ENCODE measurements at places on chromosomes 4 and X.
A peak's percentile ranks its signal among the peaks of the same experiment; 100 is the strongest.

GRCh38 chr4:8192748-8193738 lies 6.0 kb upstream of the SH3TC1 start:
- no peak for DNase-seq

- no peak for DNase-seq
These were observed 673.7 kb downstream of the FAT4 start for GRCh38 chr4:125988464-125988863.

DNA sequence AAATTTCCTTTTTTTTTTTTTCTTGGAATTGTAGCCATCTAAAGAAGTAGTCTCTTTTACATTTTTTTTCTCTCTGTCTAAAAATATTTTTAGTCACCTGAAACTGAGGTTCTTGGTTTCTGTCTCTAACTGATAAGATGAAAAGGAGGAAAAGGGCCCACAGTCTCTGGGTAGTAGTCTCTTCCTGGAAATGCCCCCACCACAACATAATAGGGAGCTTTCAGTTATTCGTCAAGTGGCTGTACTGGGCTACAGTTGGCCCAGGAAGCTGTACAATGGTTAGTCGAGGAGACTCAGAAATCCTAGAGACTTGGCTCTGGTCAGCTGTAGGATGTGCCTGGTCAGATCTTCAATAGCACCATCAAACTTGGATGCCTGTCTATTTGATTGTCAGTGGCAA lies 163.4 kb downstream of the ACTRT1 start:
- DNase-seq = no peak

DNA sequence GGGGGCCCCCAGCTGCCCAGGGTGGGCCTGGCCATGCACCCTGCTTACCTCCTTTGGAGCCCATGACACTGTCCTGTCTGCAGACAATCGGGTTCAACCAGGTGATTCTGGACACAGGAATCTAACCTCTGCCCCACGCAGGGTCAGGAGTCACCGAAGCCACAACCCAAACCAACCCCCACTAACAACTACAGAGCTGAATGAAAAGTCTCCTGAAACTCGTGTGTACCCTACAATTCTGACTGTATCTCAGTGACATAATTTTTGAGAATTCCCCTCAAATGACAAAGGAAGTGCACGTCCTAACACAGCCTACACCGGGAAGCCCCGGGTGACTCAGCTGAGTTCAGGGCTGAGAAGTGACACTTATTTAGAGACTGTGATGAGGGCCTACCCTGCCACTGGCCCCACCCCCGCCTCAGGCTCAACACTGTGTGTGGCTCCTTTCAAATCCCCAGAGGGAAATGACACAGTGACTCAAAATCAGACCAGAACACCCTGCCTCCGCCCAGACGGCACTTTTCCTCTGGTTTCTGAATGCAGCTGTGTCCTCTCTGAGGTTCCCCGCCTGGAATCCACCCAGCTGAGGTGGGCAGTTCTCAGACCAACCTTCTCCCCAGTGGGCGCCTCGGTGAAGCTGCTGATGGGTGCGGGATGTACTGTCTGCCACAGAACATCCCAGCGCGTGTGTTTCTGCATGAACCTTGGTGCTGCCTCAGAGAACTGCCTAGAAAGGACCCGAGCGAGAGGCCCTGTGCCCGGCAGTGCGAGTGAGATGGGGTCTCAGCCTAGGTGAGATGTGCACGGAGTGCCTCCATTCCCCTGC lies 9.9 kb downstream of the TNIP2 start:
- DNase-seq = peak; percentile 96

- no peak for DNase-seq
These were observed 61.5 kb upstream of the FAM241A start for GRCh38 chr4:112083587-112084347.

GRCh38 chrX:130702867-130703707 lies 199.9 kb downstream of the ENOX2 start:
- DNase-seq = no peak

DNA sequence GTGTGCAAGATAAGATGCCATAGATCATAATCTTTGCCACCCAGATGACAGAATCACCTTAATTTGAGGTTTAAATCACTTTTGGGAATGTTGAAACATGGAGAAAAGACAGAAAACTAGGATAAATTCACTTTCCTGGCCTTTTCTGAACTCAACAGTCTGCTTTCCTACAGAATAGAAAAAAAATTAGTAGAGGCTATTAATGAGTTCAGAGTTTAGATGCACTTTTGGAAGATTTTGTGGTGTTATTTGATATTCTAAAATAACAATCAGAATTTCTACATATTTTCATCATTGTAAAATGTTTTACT lies 195.9 kb downstream of the CAMK2D start:
- no peak for DNase-seq

DNA sequence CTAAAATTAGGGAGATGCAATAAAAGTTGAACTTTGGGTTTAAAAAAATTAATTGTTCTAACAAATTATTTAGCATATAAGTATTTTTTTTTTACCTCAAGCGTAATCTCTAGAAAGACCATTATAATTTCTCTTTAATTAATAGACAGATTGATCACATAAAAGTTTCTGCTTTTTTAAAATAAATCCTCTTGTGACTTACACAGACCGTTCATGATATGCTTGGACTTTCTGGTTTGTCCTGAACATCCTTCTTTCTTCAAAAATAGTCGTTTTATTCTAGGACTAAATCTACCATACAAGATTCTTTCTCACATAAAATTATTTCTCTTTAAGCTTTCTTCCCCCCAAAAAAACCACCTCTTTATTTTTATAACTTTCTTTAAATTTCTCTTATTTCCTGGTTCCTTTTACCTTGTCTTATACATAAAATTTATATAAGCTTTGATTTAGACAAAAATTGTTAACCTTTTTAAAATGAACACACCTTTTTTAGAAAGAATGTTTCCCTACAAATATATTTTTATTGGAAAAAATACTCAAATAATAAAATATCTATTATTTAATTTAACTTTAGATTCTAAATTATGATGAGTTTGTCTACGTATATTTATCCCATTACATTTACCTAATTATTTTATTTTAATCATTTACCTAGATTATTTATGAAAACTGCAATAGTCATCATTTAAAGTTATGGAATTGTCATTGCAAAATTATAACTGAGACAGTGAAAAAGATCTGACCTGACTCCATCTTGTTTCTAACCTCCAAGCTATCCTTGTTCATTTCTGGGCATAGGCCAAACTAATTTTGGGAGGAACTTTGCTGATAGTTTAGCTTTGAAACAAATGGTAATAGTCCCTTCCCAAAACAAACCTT lies 37.6 kb downstream of the PGRMC2 start:
- no peak for DNase-seq

- no peak for DNase-seq
These were observed 201.6 kb downstream of the HNRNPD start for GRCh38 chr4:82172186-82172585.

- no peak for DNase-seq
These were observed 50.7 kb downstream of the C4orf33 start for GRCh38 chr4:129146639-129147038.

- DNase-seq = no peak
These were observed 42.2 kb downstream of the GABRG1 start for GRCh38 chr4:46081674-46082073.

- no peak for DNase-seq
These were observed 413.3 kb upstream of the RASGEF1B start for GRCh38 chr4:81884986-81885385.

DNA sequence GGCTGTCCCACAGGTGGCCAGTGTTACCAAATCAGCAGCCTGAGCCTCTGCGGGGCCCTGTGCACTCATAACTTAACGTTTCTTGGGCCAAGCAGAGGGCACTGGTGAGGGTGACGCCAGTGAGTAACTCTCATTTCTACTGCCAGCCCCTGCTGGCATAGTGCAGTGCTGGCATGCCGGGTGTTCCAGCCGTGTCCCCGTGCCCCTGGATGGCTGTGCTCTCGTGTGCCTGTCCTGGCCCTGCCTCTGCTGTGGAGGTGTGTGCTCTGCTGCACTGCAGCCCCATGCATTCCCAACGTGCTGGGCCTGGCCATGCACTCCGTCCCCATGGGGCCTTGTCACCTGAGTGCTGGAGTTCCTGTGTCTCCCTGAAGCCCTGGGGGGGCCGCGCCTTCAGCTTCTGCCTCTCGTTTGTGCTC lies 14.7 kb downstream of the TBC1D14 start:
- DNase-seq = no peak

- no peak for DNase-seq
These were observed 628.2 kb upstream of the GRIA3 start for GRCh38 chrX:122555925-122556324.

DNA sequence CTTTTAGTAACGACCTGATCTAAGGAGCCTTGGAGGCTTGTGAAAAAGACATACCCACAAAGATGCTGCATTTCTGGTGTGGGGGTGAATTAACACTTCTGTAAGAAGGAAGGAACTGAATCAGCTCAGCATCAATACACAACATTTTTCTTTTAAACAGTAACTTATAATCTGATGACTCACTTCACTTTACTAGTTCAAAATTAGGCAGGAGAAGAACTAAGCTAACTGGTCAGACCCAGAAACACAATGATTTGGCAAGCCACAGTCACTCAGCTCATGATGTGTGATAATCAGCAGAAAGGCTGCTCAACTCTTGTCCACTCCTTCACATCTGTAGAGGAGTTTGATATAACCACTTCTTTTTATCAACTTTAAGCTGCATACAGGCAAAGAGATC lies 4.6 kb downstream of the MMAA start:
- no peak for DNase-seq

DNA sequence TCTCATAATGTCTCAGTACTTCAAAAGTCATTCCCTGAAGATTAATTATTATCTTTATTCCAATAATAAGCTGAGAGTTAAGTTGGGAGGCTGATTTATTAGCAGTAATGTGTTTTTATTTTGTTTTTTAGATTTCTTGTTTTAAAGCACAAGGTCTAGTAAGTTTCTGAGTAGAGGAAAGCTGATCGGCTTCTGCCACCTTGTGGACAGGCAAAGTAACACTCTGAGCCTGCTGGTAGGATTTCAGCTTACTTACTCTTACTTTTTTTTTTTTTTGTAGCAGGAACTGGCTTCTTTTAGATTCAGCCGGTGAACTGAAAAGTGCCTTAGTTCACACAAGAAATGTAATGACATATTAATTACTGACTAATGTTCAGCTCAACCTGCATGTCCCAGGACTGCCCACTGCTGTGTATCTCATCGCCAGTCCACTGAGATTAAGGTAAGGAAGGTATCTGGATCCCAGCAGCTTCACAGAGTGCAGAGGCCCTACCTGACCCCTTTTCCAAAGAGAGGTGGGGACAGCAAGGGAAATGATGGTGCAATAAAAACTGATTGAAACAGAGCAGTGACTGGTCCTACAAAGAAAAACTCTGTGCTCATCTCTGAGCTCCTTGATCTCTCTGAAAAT lies 126.5 kb downstream of the ADGRA3 start:
- DNase-seq = no peak

DNA sequence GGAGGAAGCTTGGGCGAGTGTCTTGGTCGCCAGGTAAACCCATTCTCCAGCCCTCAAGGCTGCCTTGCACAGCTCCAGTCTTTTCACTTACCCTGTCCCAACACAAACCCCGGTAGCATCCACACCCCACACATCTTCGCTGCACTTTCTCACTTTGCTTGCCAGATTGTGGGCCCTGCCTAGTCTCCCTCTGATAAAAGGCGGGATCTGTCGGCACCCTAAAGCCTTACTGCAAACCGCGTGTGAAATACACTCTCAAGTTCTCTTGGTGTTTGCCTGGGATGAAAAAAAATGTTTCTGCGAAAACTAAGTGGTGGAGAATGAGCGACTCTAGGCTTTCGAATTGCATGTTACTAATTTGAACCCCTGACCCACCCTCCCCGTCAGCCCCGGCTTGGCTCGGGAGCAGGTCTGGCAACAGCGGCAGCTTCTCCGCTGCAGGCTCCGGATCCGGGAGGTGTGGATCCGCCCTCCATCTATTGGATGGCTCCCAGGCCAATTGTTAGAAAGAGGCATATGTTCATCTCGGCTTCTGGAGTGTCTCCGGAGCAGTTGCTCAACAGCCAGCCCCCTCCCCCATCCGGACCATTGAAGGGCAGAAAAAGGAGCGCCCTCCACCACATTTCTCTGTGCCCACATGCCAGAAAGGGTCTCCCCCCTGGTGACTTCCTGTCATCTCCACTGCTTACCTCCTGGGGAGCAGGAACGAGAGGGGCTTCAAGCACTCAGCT lies 3.0 kb upstream of the CITED1 start:
- DNase-seq = peak; percentile 40

- DNase-seq = no peak
These were observed 26.5 kb upstream of the TSR2 start for GRCh38 chrX:54413753-54414152.

- no peak for DNase-seq
These were observed 527.7 kb downstream of the ANKRD50 start for GRCh38 chr4:124184792-124185191.

DNA sequence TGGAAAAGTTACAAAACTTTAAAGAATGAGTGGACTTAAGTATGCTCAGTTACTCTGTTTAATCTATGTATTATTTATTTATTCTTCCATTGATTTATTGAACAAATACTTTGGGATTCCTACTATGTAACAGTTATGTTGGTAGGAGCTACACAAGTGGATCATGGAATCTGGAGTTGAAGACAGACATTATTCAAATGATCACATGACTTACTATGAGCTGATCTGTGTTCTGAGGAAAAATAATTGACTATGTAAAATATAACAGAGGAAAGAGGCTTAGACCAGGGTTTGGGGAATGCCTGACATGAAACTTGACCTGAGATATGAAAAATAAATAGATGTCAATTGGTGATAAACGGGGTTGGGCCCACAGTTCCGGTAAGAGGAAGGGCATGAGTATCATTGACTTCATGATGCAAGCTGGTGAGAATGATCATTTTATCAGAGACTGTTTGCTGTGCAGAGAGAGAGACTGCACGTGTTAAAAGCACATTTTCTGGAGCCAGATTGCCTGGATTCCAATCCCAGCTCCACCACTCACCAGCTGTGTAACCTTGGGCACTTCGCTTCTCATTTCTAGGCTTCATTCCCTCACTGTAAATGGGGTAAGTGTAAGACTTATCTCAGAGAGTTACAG lies 179.0 kb downstream of the SPCS3 start:
- DNase-seq = no peak

DNA sequence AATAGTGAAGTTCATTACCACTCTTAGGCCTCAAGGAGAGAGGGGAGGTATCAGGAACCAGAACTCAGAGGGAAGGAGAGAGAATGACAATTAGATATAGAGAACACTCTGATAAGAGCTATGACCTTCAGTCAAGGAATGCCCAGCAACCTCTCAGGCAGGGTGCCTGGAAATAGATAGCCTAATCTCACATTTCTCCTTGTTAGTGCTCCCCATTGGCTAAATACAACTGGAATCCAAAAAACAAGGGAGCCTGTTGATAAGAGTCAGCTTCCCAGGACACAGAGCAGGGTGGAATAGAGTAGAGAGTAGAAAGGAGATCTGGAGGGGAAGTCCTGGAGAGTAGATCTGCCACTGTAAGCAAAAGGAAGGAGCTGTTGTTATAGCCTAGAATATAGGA lies 62.1 kb downstream of the DCX start:
- DNase-seq = no peak

- no peak for DNase-seq
These were observed 102.1 kb upstream of the TENM3 start for GRCh38 chr4:182141061-182141460.
